Immature natural killer cell (primary cell): ENCODE measurements at places on chromosomes 6 and 20. TPM values are rescaled to one million over a fixed set of nuclear protein-coding genes. Genes with fewer than 3 reads are reported as not detected.
A peak's percentile ranks its signal among the peaks of the same experiment; 100 is the strongest.

Gene PLG
- not detected for polyA plus RNA-seq

Gene PI3
- polyA plus RNA-seq: not detected

Gene RIN2
- polyA plus RNA-seq: not detected

Gene LY6G6D
- polyA plus RNA-seq: not detected

Gene TBX18
- polyA plus RNA-seq: not detected

DNA sequence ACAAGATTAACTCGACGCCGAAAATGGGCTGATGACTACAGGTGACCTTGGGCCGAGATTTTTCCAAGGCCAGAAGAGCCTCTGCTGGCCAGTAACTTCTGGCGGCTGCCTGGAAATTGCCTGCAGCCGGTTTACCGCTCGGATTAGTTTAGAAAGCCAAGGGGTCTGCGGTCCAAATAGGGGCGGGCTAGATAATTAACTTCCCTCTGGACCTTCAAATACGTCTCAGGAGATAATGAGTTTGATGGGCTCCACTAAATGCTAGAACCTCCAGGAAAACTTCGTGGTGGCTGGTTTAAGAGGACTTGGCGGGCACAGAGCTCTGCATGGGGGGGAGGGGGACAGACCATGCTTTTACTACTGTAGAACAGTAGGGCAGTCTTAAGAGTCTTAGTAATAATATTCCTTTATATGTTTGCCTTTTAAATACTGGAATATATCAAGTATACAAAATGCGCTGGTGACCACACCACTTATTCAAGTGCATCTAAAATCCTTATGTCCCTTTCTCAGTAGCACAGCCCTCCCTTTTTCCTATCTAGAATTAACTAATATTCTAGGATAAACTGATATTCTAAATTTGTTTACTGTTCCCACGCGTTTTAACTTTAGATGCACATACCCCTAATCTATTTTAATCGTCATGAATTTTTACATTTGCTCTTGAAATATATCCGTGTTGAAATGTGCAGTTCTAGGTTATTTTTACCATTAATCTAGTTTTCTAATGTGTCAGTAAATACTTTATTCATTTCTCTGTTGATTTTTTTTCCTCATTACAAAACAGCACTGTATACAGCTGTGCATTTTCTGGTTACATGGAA, 107.5 kb upstream of the PRSS16 start:
- peaks cover 4% of the 10 kb centered on the region for H3K36me3 ChIP-seq
- H3K27ac ChIP-seq: peak overlapping the region; percentile 97
- no peak for DNase-seq

DNA sequence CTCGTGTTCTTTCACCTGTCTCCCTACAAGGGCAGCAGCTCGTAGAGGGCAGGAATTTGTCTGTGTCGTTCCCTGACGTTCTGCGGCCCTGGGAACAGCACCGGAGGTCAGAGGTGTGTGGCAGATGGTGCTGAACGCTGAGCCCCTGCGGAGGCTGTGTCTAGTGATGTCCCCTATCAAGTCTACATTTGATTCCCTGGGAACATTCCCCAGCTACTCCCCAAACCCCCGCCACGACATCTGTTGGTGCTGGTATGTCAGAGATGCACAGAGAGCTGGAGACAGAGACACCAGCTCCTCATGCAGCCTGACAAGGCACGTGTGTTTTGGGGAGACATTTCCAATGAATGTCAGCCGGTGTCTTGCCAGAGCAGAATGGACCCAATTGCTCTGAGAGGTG, 7.7 kb downstream of the PMEPA1 start:
- H3K4me3 ChIP-seq: no peak overlapping the region
- no peak for DNase-seq
- no peaks in the 10 kb centered on the region for H3K4me1 ChIP-seq
- no peak overlapping the region for H3K27ac ChIP-seq

- H3K36me3 ChIP-seq: no peaks in the 10 kb centered on the region
- no peaks in the 10 kb centered on the region for H3K27me3 ChIP-seq
- no peak overlapping the region for H3K27ac ChIP-seq
- H3K4me1 ChIP-seq: no peaks in the 10 kb centered on the region
Observed at GRCh38 chr6:101722991-101723579, 329.6 kb downstream of the GRIK2 start.

DNA sequence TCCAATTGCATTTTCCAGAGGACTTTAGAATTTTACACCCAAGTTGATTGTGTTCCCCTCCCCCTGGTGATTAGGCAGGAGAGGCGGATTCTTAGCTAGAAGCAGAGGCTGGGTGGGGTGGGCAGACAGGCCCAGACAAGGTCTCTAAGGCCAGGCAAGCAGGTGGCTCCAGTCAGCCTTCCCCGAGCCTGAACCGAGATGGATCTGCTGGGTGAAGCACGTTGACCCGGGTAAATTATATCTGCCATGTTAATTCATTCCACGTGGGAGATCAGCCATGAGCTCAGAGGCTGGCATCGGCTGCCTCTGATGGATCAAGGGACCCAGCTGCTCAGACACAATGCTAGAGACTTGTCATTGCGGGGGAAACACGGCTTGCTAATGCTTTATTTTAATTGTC, 159.5 kb upstream of the MAFB start:
- no peak overlapping the region for H3K4me3 ChIP-seq
- no peak overlapping the region for H3K27ac ChIP-seq
- H3K4me1 ChIP-seq: peaks cover 24% of the 10 kb centered on the region
- no peaks in the 10 kb centered on the region for H3K36me3 ChIP-seq

GRCh38 chr20:32650401-32650944, 23.3 kb downstream of the C20orf203 start:
- no peak overlapping the region for H3K4me3 ChIP-seq
- peaks cover 2% of the 10 kb centered on the region for H3K27me3 ChIP-seq
- no peaks in the 10 kb centered on the region for H3K36me3 ChIP-seq
- no peak overlapping the region for H3K27ac ChIP-seq
- DNase-seq: no peak
- H3K4me1 ChIP-seq: peaks cover 13% of the 10 kb centered on the region

DNA sequence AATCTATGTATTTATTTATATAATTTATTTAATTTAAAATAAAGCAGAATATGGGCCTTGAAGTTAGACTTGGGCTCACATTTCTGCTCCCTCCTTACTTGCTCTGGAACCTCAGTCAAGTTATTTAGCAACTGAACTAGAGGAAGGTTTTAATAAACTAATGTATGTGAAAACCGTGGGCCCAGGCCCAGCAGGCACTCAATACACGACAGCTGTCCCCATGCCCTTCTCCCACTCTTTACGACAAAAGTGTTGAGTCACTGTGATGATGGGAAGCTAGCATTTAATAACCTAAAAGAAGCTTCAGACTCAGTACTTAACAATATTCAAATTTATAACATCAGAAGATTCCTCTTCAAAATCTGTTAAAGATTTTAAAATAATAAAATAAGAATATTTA, 46.7 kb downstream of the SERAC1 start:
- DNase-seq: no peak
- H3K27ac ChIP-seq: no peak overlapping the region

- no peak overlapping the region for H3K27ac ChIP-seq
- no peak for DNase-seq
- no peak overlapping the region for H3K4me3 ChIP-seq
Observed at GRCh38 chr6:100573166-100573565, 108.4 kb upstream of the SIM1 start.

DNA sequence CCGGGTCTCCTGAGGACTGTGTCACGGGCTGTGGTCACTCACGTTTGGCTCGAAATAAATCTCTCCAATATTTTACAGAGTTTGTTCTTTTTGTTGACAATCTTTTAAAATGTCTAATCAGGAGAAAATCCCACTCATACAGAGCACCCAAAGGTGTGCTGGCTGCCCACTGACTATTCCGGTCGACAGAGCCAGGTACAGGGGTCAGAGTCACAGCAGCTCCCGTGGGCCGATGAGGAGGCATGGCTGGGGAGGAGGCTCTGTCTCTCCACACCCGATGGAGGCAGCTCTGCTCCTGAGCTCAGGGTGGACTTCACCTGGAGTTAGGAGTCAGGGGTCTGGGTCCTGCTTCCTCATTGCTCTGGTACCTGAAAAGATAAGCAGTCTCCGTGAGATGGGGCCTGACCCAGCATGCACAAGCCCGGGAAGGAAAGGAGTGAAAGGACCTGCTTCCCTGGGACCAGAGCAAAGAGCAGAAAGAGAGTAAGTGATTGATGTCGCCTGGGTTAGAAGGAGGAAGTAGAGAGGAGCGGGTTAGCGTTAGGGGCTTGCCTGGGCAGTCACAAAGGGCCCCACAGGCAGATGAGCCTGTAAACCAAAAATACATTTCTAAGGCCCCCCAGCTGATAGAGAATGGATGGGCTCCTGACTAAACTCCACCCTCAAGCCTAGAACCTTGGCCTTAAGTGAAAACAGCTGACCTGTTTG, 53.5 kb upstream of the UNC93A start:
- no peak overlapping the region for H3K4me3 ChIP-seq
- no peak for DNase-seq
- H3K36me3 ChIP-seq: no peaks in the 10 kb centered on the region
- peaks cover 2% of the 10 kb centered on the region for H3K27me3 ChIP-seq
- H3K27ac ChIP-seq: no peak overlapping the region

- no peaks in the 10 kb centered on the region for H3K36me3 ChIP-seq
- DNase-seq: no peak
- H3K4me3 ChIP-seq: no peak overlapping the region
- H3K27me3 ChIP-seq: no peaks in the 10 kb centered on the region
- no peaks in the 10 kb centered on the region for H3K4me1 ChIP-seq
Observed at GRCh38 chr6:134446218-134446848, 128.4 kb upstream of the SGK1 start.

DNA sequence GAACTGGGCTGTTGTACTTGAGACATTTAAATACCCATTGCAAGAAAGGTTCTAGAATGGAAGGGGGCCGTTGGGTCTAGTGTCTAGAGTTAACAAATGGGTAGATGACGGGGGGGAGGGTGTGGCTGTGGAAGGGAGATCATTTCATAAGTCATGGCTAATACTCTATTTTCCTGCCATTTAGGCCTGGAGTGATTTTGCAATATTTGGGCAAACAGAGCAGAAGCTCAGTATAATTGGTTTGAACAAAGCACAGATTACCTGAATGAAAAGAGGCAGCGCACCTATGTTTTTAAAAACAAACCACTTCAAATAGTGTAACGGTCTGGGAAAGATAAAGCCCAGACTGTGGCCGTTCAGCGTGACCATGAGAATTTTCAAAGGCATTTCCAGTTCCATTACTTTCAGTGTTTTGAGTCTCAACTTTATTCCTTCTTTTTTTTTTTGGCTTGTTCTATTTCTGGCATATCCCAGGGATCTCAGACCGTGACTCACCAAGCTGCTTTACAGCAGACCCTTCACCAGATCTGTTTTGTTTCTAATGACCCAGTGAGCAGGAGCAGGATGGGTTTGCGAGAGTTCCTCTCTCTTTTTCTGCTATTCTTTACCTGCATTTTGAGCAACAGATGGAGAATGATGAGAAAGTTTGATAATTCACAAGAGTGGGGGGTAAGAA, 73.7 kb downstream of the LYRM2 start:
- H3K4me1 ChIP-seq: no peaks in the 10 kb centered on the region
- peaks cover 7% of the 10 kb centered on the region for H3K27me3 ChIP-seq
- H3K4me3 ChIP-seq: no peak overlapping the region
- no peak overlapping the region for H3K27ac ChIP-seq
- no peak for DNase-seq
- no peaks in the 10 kb centered on the region for H3K36me3 ChIP-seq

DNA sequence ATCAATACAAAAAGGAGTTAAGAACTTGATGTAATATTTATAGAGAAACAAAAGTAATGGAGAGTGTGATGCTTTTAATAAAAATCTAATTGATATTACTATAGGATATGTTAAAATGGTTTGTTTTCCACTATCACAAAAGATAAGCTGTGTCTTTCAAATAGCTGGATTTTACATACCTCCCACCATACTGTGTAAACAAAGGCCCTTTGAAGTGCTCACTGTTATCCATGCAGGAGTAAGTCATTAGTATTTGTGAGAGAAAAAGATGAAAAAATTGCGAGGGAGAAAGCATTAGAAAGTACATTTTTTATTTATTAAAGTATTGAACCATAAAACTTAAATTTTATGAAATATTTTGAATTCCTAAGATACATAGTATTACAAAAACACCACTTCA, 733.0 kb downstream of the GRIK2 start:
- H3K4me3 ChIP-seq: no peak overlapping the region
- no peak overlapping the region for H3K27ac ChIP-seq
- no peaks in the 10 kb centered on the region for H3K4me1 ChIP-seq
- no peaks in the 10 kb centered on the region for H3K36me3 ChIP-seq

GRCh38 chr20:12243327-12243726, 325.6 kb downstream of the BTBD3 start:
- no peaks in the 10 kb centered on the region for H3K4me1 ChIP-seq
- peaks cover 1% of the 10 kb centered on the region for H3K27me3 ChIP-seq
- H3K36me3 ChIP-seq: no peaks in the 10 kb centered on the region
